ENCODE measurements at places on chromosomes 1 and 21.

DNA sequence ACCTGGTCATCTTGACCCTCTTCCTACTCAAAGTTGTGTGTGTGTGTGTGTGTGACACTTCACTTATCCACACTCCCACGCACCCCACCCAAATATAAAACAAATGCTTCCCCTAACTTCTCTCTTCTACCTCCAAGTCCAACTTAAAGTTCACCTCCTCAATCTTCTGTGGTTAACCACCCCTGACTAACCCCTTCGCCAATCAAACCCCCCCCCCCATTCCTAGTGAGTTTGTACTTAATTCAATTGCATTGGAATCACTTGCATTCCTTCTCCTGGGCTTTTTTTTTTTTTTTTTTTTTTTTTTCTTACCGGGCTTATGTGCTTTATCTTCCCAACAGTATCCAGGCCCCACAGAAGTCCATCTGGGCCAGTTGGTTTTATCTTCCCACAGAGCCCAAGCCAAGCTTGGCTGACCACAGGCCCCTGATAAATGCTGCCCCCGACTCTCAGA is 78.4 kb downstream of the CD58 start:
- no peak for DNase-seq

DNA sequence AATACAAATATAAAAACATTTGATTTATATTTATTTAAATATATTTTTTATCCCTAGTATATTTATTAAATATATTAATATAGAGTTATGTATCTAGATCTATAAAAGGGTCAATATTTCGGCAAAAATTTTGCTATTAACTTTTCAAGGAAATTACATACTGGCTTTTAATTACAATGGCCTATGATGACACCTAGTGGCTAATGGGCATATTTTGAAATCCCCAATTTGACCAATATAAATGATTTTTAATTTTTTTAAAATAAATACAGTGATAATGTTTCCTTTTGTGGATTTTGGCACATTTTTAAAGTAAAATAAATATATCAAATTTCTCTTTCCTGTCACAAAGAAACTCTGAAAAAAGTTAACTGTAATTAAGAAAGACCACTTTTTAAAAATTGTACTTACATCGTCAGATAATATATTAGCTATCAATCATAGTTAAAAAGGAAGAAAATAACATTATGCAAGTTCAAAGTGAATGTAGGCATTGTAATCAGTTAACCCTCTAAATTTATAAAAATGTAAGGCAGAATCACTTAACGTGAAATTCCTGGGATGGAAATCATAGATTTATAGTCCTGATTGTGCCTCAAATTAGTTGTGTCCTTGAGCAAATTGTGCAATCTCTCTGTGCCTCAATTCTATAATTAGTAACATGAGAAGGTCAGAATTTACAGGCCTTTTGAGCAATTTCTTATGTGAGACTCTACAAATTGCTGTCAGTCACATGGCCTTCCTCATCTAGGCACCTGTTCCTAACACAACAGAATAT is 25.6 kb upstream of the RGS13 start:
- DNase-seq = no peak

GRCh38 chr1:25168193-25169071 is 63.9 kb downstream of the SYF2 start:
- DNase-seq = no peak

DNA sequence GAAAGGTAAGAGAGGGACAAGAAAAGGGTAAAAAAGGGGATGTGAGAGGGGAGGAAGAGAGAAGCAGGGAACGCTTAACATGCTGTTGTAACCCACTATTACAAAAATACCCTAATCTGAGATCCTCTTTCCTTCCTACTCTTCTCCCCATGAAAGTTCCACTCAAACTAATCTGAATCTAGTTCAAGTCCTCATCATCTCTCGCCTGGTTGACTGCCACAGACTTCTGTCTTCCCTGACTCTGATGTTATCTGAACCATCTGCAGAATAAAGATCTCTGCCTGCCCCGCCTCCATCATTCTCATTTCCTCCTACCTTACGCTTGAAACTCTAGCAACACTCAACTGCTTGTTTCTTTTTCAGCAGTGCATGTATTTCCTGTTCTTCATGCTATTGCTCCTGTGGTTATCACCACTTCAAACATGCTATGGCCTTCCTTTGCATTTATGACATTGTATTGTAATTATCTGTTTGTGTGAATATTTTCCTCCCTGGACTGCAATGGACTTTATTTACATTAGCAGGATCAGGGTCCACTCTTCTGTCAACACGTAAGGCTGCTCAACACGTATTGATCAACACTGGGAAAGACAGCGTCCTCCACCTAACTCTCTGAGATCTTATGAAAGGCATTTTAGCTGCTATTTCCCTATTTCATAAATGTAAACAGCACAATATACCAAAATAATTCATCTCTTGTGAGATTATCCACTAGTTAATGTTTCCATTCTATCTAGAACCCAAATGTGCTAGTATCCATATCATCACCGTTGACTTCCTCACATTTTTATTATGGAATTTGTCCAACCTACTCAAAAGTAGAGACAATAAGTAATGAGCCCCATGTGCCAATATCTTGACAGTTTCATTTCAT is 215.5 kb upstream of the USP25 start:
- DNase-seq = no peak
